ENCODE measurements at places on chromosomes 7 and 10.

- no peak for DNase-seq
These were observed 1.1 kb downstream of the AIFM2 start for GRCh38 chr10:70131560-70131937.

DNA sequence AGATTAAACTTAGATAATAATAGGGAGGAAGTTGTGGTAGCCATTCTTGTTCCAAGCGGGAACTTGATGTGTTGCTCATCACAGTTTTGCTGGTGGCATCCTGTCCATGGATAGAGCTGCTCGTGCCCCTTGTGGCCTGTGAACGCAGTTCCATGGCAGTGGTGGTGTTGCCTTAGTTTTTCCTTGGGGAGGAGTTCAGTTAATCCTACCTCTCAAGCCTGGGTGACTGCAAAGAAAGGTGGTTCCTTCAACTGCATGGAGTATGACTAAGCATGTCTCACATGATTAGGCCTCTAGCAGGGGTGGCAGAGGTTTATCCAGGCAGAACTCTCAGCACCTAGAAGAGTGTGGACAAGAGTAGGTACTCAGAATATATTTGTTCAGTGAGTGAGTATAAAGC is 99.7 kb downstream of the MAPK8 start:
- DNase-seq: no peak

DNA sequence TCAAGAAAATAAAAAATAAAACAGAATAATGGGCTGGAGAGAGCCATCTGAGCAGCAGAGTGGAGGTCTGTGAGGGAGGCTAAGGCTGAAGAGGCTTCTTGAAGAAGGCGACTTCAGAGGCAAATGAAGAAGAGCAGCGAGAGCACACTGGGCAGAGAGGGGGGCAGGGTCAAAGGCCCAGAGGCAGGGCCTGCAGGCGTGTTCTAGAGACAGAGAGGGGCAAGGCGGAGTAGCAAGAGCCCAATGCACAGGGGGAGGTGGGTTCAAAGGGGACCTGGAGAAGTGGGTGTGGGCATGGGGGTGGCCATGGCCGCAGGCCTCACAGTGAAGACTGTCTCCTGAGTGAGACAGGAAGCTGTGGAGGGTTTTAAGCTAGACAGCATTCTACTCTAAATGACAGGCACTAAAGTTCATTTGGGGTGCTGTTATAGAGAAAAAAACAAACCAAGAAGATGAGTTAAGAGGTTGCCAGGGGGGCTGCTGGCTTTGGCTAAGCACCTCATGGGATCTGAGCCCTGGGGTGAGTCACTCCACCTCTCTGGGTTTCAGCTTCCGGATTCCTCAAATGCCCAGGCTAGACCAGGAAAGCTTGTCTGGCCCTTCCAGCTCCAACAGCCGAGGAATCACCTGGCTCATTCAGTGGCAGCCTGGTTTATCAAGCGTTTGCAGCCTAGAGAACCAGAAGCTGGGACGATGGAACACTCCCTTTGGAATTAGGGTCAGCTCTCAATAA is 81.7 kb downstream of the DLG5 start:
- DNase-seq: no peak

GRCh38 chr7:43164757-43165156 is 52.3 kb downstream of the HECW1 start:
- DNase-seq: no peak

DNA sequence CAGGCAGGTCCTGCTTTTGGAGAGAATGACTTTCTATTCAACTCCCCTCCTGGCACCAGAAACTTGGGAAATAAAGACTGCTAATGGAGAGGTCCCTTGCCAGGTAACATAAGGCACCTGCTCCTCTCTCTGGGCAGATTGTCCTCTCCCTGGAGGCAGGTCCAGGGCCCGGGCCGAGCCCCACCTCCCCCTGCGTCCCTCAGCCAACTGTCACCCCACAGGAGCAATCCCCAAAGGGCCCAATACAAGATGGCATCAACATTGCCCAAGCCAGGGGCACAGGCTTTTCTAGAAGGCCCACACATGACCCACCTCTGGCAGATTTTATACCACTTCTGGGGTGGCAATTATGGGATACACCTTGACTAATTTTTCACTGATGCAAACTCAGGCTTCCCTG is 145.2 kb downstream of the HERPUD2 start:
- no peak for DNase-seq

GRCh38 chr7:16791071-16791470 is 13.7 kb downstream of the AGR2 start:
- DNase-seq: no peak

Measured in stimulated activated CD4-positive, alpha-beta T cell treated with anti-CD3 and anti-CD28 coated beads, TNF-alpha, amount 100 ng/mL, for 24 hours (primary cell).